ENCODE measurements at places on chromosomes 4 and X. TPM values are rescaled to one million over a fixed set of nuclear protein-coding genes. Genes with fewer than 3 reads are reported as not detected.

- no peak for DNase-seq
Measured at GRCh38 chr4:3479358-3480101, 16.4 kb downstream of the DOK7 start.

GRCh38 chr4:89805297-89805696 is 31.7 kb downstream of the SNCA start:
- DNase-seq, result no peak

DNA sequence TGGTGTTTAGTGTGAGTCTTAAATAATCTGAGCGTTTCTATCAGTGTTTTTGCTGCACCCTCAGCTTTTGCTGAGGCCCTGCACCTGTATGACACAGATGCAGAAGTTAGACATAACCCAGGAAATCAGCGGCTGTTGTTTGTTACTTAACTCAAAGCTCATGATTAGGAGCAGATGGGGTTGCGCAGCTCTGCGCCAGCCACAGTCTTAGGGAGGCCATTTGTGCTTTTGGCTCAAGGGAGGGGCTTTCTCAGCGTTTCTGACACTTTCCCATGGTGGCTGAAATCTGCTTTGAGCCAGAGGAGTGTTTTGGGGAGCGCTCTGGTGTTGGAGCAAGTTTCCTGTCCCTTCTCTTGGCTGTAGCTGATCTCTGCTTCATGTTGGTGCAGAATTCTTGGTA is 433.8 kb downstream of the NAF1 start:
- DNase-seq, result no peak

The PNMA5 gene
- total RNA-seq, result not detected

The AFM gene
- not detected for total RNA-seq
